Stimulated activated CD4-positive, alpha-beta T cell treated with anti-CD3 and anti-CD28 coated beads, Interleukin-2, amount 100 ng/mL, for 4 hours (primary cell): ENCODE measurements at places on chromosomes 3 and 15.

- DNase-seq: no peak
Measured at GRCh38 chr3:162441716-162442115, 945.1 kb downstream of the OTOL1 start.

DNA sequence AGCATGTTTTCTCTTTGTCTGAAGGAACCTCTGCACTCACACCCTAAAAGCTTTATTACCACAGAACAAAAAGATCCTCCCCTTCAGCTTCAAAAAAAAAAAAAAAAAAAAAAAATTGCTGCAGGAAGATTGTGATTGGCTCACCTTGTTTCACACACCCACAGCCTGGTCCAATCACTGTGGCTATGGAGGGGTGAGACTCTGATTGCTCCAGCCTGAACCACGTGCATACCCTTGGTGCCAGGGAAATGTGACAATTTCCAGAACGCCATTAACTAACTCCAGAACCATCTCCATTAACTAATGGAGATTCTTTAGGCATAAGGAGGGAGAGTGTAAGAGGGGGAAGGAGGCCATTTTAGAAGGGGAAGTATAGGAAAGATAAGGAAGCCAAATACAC lies 106.5 kb upstream of the CRBN start:
- DNase-seq: no peak

DNA sequence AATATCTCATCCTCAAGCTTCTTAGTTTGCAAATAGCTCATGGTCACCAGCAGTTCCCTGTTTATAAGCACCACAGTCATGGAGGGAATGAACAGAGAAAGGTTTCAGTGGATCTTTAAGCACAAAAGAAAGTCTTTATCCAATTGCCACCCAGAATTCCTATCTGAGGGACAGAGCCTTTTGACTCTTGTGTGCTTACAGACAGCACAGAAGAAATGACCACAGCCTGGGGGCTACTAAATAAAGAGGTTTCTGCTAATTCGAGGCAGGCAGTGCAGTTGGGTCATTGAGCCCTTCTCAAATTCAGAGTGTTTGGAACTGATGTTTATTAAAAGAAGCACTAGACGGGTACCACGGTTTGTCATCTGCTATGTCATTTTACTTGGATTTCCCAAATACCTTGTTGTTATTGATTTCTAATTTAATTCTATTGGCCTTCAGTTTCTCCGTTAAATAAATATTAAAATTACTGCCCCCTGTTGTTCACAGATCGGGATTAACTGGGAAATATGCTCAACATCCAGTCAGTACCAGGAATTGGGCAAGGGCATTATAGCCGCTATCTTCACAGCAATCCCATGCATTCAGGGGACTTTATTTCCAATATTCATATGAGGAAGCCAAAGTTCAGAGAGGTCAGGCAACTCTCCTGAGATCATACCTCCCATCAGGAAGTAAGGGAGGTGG lies 3.6 kb downstream of the PRICKLE2 start:
- DNase-seq: no peak

DNA sequence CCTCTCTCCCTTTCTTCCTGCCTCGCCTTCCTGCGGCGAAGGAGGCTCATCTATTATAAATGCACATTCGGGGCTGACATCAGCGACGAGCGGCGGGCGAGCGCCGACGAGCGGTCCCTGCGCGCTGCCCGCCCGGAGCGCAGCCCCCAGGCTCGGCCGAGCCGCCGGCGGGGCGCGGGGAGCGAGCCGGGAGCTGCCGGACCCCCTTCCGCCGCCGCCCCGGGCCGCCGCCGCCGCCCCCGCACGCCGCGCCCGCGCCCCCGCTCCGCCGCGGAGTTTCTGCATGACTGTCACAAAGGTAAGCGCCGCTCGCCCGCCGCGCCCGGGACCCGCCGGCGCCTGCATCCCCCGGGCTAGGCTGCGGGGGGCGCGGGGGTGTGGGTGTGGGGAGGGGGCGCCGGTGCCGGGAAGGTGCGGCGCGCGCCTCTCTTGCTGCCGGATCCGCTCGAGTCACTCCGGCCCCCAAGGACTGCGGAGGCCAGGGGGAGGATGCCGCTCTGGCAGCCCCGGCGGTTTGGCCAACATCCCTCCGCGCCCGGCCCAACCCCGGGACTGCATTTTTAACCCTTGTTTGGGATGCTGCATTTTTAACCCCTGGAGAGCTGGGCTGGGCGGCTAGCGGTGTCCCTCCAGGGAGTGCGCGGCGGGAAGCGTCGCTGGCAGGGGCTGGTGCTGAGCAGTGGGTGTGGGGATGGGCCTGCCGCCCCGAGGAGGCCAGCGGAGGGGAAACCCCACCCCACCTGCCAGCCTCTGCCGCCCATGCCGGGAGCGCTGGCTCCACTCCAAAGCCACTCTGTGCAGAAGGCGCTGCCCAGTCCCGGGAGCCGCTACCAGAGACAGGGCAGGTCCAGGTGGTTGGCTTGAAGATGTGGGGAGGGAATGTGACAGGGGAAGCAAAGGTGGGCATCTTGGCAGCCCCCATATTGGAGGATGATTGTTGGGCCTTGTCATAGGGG lies at the start of gene CORO2B:
Gene CORO2B, plus strand, starts transcription at position 14 of the 956 bp plus-strand sequence. Its CDS starts 270 bp downstream, at position 284.
- peak; percentile 14 for DNase-seq

DNA sequence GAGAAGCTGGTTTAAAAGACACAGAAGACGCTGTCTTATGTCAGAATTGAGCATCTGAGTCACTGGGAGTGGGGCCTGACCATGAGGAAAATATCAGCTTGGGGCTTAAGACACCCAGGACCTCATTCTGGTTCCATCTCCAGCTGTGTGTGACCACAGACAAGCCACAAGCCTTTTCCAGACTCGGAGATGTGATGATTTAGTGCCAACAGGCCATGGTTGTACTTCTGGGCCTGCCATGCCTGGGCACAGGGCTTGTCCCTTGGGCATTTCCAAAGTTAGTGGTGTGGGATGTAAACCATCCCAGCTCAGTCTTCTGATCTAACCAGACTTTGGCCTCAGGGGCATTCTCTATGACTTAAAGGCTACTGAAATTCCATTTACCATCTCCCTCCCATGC lies 269.8 kb downstream of the RYR3 start:
- no peak for DNase-seq

DNA sequence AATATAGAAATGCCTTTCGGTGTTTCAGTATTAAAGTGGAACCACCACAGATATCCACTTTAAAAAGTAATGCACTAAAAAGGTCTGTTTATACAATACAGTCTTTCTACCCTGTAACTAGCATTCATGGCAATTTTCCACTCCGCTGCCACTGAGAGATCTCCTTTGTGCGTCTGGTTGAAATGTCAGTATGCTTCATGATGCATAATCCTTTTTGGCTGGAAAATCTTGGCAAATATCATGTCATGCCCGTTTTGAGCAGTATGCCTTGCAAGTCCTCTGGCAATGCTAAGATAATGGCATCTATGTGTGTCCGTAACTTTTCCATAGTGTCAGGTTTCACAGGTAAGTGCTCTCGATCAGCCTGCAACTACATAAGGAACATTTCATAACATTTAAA lies 30.8 kb upstream of the ARF4 start:
- no peak for DNase-seq

GRCh38 chr3:47164007-47164881 lies at the start of gene SETD2:
SETD2 (minus strand) TSS chr3:47164113; CDS start chr3:47163924, 189 bp downstream.
- peak; percentile 75 for DNase-seq

DNA sequence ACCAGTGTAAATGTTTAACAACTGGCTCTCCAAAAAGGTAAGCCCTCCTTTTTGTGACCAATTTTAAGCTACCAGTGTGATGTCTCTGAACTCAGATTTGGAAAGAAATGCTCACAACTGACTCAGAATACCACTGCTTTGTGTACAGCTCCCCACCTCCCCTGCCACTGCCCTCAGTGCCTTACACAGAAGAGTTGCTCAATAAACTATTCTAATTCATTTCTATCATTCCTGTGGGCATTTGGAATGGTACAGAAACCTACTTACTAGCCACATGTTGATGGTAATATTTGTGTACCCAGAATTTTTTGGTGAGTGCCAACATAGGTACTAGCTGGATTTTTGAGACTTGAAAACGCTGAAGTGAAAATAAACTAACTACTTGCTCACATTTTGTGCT lies 16.0 kb downstream of the LRRN1 start:
- DNase-seq: no peak

DNA sequence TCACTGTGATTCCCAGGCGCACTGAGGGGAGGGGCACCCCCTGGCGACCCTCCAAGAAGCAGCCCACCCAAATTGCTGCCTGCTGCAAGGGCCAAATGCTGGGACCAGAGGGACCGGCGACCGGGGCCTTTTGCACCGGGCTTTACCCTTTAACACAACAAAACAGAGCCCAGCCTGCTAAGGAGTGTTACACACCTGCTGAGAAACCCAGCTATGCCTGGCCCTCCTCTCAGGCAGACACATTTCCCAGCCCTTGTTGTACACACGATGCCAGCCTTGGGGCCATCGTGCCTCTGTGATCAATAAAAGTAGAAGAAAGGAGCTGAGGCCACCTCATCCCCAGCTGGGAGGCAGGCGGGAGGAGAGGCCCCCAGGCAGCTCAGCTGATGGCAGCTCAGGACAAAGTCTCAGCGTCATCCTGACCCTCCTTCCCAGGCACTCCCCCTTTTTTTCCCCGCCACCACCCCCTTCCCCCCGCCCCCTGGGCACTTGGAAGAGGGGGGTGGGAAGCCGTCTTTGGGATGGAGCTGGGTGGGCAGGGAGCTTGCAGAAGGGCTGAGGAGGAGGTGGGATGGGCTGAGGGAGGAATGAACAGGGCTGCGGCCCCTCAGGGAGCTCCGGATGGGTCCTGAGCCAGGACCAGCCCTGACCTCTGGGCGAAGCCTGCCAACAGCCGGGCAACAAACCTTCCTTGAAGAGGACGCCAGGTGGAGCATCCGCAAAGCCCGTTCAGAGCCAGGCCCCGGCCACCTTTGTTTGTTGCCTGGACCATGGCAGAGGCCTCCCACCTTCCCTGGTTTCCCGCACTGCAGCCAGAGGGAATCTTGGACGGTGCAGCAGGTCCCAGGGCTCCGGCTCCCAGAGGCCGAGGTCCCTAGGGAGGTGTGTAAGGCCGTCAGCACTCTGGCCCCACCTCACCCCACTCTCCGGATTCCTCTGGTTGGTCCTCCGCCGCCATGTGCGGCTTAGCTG lies 45.9 kb upstream of the SEC61A1 start:
- DNase-seq: no peak

DNA sequence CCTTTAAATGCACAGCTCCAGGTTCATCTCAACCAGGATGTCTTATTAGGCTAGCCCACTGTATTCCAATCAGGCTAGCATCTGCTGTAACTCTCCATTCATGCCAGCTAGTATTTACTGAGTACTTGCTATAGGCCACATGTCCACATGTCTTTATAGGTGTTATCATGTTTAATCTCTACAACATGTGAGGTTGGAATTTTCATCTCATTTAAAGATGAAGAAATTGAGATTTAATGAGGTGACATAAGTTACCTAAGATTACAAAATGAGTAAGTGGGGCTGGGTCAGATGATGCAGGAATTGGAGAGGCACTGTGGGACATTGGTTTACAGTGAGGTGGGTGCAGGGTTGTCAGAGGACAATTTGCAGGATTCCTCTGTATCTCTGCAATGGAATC lies 2.9 kb downstream of the IFT122 start:
- no peak for DNase-seq

DNA sequence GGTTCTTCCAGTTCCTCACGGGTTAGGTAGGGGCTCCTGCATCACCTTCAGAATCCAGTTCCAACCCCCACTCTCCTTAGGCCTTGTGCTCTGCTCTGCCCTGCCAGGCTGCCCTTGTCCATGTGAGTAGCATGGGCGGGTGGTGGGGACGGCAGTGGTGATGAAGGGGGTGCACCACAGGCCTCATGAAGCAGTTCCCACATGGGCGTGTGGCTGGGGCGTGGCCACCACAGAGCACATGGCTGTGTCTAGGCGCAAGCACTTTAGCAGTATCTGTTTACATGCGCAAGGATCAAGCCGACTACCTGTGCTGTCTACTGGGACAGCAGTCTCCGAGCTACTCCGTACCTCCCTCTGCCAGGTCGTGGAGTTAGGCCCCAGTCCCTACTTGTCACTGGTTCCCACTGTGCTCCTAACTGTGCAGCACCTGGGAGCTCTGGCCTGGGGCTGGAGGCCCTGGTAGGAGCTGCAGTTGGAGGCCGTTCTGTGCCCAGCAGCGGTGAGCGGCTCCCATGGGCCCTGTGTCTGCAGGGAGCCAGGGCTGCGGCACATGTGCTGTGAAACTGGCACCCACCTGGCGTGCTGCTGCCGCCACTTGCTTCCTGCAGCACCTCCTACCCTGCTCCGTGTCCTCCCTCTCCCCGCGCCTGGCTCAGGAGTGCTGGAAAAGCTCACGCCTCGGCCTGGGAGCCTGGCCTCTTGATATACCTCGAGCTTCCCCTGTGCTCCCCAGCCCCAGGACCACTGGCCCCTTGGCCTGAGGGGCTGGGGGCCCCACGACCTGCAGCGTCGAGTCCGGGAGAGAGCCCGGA lies 53.5 kb downstream of the PLXNA1 start:
- no peak for DNase-seq

DNA sequence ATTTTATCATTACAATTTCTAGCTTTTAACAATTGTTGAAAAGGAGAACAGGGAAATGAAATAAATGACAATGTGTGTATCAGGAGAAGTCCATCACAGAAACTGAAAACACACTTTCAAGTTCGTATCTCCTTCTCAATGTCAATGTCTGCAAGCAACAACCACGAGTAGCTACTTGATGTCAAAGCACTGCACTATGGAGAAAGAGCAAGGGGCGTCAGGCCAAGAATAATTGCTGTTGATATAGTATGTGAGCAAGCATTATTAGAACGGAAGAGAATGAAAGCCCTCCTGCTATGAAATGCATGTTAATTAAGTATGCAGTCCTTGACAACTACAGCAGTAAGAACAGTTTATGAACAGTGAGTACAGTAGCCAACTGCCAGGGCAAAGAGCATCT lies 1250.1 kb downstream of the ZPLD1 start:
- no peak for DNase-seq

DNA sequence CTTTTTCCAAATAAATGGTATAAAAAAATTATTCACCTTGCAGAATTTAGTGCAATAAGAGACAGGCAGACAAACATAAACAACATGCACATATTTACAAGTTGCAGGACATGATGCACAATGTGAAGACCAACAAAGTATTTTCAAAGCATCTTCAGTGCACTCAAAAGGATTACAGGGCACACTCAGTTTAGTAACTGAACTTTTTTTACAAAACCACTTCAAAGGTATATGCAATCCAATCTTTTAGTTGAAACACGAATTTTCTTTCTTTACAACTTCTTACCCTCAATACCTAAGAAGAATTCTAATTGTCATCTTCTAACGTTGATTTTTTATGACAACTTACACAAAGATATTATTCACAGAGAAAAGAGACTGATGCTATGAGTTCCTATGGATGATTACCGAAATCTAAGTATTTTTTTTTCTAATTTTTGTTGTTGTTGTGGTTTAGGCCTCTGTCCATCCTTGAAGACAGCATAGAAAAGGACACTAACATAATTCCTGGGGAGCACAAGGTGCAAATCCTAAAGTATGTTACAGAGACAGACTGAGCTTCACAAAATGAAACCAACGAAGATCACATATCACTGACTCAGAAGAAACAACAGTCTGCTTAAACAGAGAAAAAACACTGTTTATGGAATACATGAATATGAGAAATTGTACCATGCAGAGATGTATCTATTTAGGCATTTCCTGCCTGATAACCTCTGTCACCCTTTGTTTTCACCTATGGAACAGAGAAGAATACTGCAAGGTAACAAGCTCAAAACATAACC lies 50.3 kb downstream of the ZMAT3 start:
- DNase-seq: no peak
